Stimulated activated CD8-positive, alpha-beta memory T cell treated with anti-CD3 and anti-CD28 coated beads, Interleukin-4, amount 100 ng/mL, for 48 hours (primary cell): ENCODE measurements at places on chromosomes 2 and 18.

DNA sequence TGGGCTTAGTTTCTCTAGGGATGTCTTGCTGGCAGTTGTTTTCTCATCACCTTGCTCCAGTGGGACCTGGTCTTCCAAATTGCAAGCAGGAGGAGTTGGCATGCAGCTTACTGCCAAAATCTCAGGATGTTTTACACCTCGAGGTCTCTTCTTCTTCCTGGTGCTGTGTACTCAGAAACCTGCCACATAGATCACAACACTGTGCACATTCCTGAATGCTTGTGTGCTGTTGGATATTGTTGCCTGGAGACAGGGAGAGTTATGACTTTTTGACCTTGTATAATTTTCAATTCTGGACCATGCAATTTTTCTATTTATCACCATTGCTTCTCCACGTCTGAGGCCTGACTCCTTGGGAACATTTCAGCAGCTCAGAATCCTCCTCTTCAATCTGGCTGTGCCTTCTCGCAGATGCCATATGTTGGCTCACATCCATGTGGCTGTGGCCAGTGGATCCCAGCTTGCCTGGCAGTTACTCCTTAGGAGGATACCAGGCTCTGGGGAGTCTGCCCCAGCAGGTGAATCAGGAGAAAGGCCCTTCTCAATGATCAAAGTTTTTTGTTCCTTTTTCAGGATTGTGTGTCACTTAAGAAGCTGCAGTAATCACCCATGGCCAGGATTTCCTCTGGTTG lies 489.3 kb downstream of the TSN start:
- no peak for DNase-seq

DNA sequence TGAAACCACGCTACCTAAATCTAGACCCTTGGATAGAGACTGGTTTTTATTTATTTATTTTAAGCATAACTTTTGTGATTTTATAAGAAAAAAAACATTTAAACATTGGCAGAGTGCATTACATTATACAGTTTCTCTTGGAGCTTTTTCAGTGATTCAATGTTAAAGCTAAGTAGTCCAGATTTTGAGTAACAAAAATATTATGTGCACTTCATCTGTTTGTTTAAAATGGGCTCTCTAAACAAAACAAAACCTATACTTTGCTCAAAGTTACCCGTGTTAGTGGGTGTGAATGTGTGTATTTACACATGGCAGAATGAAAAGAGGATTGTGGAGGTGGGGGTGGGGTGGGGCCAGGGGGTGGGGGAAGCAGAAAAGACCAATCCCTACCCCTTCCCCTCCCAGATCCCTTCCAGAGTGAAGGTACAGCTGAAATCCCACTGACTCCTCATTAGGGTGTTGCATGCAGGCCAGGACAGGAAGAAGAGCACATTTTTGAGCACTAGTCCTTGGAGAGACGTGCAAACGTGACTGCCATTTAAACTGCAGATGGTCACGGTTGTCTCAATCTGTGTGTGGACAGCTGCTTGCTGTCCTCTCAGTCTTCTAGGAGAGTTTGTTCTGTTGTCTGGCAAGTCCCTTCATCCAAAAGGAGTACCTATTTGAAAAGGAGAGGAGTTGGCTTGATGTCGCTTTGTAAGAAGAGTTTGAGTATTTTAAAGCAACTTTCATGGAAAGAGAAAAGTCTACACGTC lies 303.0 kb downstream of the ICOS start:
- DNase-seq = no peak

DNA sequence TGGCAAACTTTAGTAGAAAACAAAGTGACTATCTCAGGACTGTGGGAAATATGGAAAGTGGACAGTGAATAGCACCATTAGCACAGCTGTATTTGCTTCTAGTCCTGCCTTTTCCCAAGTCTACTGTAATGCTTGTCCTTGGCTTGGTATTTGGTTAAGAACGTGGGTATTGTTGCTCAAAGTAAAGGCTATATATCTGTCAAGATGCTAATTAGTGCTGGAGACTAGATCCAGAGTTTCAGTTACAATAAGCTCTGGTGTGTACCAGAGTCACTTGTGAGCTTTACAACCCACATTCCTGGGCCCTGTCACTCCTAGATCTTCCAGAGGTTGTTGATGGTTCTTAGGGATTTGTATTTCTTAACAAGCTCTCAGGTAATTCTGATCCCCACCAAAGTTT lies 313.6 kb downstream of the SLC8A1 start:
- DNase-seq = no peak

- DNase-seq = no peak
Observed at GRCh38 chr2:71578767-71579342, 125.5 kb downstream of the DYSF start.

DNA sequence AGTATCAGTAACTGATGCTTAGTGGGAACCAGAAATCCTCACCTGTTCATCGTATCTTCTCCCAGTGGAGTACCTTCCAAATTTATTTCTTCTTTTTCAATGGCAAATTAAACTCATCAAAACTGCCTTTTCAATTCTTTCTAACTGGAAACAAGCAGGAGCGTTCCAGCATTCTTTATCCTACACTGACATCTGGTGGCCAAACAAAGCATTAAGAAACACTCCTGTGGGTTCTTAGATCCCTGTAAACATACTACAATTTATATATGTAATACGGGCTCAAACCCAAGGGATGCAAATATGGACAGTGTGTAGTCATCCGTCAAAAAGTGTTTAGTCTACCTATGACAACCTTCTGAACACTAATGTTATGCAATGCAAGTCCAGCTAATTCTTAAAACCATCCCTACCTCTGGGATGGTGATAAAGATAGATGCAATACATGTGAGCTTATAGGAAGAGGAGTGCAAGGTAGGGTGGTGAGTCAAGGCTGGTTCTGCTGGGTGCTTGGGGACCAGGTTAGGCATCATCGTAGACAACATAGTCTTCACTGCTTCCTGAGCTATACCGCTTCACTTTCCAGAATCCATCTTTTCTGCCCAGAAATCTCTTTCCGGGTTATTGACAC lies 375.0 kb downstream of the CTNNA2 start:
- DNase-seq = no peak

DNA sequence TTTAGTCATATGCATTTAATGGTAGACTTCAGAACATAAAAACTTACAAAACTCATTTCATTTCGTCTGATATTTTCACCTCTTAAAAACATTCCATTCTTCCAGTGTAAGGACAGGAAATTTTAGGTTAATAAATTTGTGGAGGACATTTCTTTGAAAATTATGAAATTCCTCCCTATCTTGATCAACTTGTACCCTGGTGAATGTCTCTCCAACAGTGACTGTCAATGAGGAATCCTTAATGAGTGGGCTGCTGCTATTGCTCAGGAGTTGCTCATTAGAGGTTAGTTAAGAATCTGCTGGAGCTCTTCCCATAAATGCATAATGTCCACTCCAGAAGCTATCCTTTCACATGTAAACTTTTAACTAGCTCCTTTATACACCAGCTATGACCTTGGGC lies 69.1 kb downstream of the LRP1B start:
- DNase-seq = no peak

- no peak for DNase-seq
Observed at GRCh38 chr2:200788121-200788718, 23.5 kb upstream of the BZW1 start.

- no peak for DNase-seq
Observed at GRCh38 chr18:26642440-26643348, 94.3 kb upstream of the KCTD1 start.

DNA sequence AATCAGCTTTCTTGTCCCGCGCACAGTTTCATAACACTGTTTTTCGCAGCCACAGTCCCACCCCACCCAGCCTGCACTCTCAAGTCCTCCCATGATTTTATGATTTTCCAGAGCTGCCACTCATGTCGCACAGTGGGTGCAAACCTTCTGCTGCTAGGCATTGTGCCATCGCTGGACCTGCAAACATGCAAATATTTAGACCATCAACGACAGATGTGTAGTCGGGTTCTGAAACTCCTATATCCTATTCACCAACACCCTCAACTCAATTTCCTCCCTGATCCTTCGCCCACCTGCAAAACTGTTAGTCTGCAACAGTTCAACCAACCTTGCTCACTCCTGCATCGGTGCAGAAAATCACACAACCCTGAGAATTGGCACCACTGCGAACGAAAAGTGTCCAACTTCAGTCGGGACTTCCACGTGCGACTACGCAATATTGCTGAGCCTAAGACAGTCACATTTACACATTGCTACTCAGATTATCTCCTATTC lies 871 bp upstream of the ALS2 start:
- DNase-seq = peak; percentile 35

DNA sequence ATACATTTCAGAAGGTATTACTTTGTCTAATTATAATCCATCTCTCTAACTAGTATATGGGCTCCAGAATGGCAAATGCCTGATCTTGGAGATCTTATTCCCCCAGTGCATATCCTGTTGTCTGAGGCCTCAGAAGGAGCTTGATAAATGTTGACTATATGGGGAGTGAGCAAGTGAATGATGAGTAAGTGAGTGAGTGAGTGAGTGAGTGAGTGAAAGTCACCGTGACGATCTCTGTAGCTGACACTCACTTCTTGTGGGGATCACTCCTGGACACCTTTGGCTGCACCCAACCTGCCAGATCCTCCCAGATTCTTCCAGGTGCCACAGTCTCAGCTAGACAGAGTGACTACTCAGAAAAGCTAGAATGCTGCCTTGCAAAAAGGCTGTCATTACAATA lies 2.8 kb downstream of the XDH start:
- no peak for DNase-seq

DNA sequence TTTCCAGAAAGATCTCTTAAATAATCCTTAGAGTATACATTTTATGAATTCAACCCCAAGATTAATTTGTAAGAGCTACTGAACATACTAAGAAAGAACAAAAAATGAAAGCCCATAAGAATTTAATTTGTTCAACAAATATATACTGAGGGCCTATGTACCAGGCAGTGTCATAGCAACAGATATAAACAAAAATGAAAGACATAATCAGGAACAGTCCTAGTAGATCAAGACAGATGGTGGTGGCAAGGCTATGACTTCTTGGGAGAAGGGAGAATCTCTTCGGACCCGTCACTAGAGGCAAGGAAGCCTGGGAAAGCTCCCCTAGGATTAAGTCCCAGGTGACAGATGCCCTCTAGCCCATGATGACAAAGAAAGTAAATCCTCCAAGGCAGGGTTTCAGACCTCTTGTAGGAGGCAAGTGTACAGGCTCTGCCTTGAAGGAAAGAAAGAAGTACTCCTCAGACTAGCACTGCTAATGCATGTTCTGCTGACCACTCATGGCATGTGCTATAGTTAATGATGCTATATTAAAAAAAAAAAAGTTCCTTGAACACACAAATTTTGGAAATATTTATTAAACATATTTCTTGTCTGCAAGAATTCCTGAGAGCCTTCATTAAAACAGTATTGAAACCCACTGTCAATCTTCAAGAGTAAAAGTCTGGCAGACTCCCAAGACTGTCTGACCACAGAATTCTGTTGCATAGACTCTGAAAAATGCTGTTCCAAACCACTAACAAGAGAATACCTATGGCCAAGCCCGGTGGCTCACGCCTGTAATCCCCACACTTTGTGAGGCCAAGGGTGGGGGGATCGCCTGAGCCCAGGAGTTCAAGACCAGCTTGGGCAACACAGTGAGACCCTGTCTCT lies 31.5 kb downstream of the NOL10 start:
- no peak for DNase-seq

DNA sequence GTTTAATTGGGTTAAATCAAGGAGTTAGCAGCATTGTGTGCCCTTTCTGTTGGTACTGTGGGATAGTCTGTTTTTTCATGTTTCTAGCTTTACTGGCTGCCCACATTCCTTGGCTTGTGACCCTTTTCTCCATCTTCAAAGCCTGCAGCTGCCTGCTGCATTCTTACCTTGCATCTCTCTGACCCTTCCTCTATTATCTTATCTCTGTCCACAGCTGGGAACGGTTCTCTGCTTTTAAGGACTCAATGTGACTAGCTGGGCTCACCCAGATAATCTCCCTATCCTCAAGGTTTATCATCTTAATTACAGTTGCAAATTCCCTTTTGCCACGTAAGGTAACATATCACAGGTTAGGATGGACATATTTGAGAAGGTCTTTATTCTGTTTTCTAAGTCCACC lies 199.7 kb downstream of the KCNS3 start:
- no peak for DNase-seq

DNA sequence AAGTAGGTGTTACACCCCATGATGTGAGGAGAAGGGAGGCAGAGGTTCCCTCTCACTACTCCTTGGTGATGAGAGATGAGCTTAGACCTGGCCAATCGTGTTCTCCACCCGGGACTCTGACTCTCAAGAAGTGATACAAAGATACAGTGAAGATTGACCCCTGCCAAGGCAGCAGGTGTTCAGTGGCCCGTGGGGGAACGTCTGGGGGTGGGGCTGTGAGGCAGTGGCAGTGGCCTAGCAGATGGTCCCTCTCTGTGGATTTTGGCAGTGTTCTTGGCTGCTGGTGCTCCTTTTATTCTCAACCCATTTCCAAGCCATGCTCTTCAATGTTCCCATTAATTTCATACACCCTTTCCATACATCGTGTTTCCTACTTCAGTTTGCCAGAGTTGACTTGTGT lies 120.4 kb upstream of the NEDD4L start:
- no peak for DNase-seq

- no peak for DNase-seq
Observed at GRCh38 chr2:80863147-80863714, 558.7 kb upstream of the LRRTM1 start.

- no peak for DNase-seq
Observed at GRCh38 chr18:28735731-28736130, 558.8 kb upstream of the CDH2 start.

- DNase-seq = no peak
Observed at GRCh38 chr2:168454737-168455644, 1.1 kb upstream of the CERS6 start.

DNA sequence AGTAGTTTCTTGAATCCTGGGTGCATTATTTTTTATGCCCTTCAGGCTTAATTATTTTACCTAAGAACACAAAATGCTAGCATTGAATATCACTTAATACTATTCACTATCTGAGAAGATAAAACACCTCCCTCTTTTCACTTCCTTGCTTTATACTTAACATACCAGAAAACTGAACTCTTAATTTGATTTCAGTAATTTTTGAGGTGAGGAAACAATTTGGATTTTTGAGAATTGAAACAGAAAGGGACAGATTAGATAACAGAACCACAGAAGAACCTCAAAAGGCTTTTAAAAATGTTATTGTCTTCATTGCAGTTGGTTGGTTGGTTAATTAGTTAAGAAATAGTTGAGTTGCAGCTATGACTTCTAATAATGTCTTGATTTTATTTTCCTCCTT lies 69.5 kb downstream of the GPD2 start:
- DNase-seq = no peak

- no peak for DNase-seq
Observed at GRCh38 chr2:86510436-86510933, 52.8 kb downstream of the CHMP3 start.

DNA sequence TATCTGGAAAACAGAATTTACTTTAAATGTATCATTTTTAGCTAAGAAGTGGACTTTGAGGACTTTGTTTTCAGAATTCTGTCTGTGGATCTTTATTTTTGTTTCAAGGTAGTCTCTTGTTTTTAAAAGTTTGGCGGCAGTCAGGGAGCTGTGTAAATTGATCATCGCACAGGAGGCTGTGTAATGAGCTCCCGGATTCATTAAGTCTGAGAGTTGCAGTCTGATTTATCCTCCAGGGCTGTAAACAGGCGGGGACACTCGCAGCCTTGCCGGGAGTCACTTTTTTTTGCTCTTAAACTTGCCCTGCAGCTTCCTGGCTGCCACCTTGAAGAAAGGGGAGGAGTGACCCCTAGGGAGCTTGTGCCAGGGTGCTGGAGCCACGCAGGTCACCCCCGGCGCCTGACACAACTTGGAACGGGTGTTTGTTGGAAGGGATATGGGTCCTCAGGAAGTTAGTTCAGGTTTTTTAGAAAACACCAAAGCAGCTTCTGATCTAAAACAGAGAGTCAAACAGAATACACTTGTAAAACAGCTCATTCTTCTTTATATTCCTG lies 76.2 kb downstream of the DCDC2C start:
- no peak for DNase-seq

- no peak for DNase-seq
Observed at GRCh38 chr18:33575451-33575850, 2.6 kb upstream of the ASXL3 start.
